ENCODE measurements at places on chromosomes 2 and 18. TPM values are rescaled to one million over a fixed set of nuclear protein-coding genes. Genes with fewer than 3 reads are reported as not detected.

Gene DPYSL5
- 101 TPM for total RNA-seq

Gene DYNAP
- total RNA-seq, result not detected

Gene COL4A3
- under 0.01 TPM for total RNA-seq

Gene TACR1
- total RNA-seq, result 1.2 TPM

Gene MC5R
- total RNA-seq, result 2.9 TPM

Gene AQP4
- 57.9 TPM for total RNA-seq

Gene HOXD3
- not detected for total RNA-seq

Gene CERKL
- total RNA-seq, result 1.6 TPM

Gene BOLL
- total RNA-seq, result not detected

Gene IHH
- 0.41 TPM for total RNA-seq

Gene GKN2
- total RNA-seq, result not detected

Gene G6PC2
- total RNA-seq, result not detected

Gene NEU4
- 1.6 TPM for total RNA-seq

Gene NOSTRIN
- 2.9 TPM for total RNA-seq

Gene NETO1
- total RNA-seq, result 44.4 TPM

Gene SLC30A3
- total RNA-seq, result 0.82 TPM
